ENCODE measurements at places on chromosomes 5 and 9.

- no peak for DNase-seq
These were observed 759.2 kb downstream of the TLR4 start for GRCh38 chr9:118463419-118463818.

- DNase-seq = no peak
These were observed 12.2 kb upstream of the PLPP1 start for GRCh38 chr5:55546947-55547346.

- DNase-seq = no peak
These were observed 42.8 kb downstream of the ACO1 start for GRCh38 chr9:32427111-32427873.

DNA sequence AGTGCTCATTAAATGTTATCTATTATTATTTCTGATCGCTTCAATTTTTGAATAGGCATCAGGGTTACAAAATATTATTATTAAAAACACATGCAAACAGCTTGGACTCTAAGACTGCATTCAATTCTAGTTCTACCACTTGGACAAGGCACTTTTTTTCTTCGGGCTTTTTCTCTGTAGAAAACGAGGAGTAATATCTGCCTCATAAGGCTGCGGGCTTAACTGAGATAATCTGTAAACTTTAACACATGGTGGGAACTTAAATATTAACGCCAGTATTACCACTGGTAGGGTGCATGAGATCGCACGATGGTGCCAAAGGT lies 511 bp upstream of the SPDL1 start:
- no peak for DNase-seq

- DNase-seq = peak; percentile 13
These were observed 141.2 kb downstream of the LURAP1L start for GRCh38 chr9:12916042-12916441.

- DNase-seq = peak; percentile 64
These were observed 500.0 kb downstream of the SPATA31D1 start for GRCh38 chr9:82488313-82489200.

DNA sequence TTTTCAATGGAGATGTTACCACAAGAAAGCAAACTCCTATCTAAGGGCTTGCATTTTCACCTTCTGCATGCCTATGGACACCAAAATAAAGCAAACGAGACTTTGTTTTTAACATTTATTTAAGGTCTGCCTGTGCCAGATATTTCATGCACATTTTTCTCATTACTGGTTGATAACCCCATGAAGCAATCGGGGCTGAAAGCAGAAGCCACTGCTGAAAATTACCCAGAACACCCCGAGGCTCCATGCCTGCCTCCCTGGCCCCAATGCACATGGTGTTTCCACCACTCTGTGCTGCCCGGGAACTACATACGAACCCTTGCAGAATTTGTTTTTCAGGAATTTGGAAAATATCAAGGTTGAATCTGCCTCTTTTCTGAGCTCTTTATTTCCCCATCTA lies 240.1 kb downstream of the NR2F1-AS1 start:
- no peak for DNase-seq

GRCh38 chr5:143086908-143087637 lies 316.4 kb downstream of the NR3C1 start:
- peak; percentile 59 for DNase-seq

GRCh38 chr5:123444016-123444415 lies 20.8 kb upstream of the CEP120 start:
- no peak for DNase-seq

GRCh38 chr5:166581826-166582225 lies 1709.6 kb upstream of the WWC1 start:
- no peak for DNase-seq

GRCh38 chr5:32278406-32278805 lies 34.3 kb downstream of the MTMR12 start:
- no peak for DNase-seq

DNA sequence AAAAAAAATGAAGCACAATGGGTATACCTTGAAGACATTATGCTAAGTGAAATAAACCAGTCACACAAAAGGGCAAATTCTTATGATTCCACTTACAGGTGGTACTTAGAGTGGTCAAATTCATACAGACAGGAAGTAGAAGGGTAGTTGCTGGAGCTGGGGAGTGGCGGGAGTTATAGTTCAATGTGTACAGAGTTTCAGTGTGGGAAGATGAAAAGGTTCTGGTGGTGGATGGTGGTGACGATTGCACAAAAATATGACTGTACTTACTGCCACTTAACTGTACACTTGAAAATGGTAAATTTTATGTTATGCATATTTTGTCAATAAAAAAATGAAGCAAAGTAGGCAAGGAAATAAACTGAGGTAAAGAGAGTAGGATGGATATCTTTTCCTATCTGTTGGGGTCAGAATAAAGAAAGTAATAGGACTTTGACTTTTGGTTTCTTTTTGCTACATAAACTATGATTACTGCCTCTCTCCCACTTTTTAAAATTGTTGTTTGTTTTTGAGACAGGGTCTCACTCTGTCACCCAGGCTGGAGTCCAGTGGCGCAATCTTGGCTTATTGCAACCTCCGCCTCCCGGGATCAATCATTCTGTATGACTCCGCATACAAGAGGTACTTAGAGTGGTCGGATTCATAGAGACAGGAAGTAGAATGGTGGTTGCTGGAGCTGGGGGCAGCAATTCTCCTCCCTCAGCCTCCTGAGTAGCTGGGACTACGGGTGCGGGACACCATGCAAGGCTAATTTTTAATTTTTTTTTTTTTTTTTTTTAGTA lies 4.0 kb upstream of the PSAT1 start:
- DNase-seq = no peak

- DNase-seq = no peak
These were observed 141.1 kb upstream of the RAPGEF1 start for GRCh38 chr9:131880833-131881583.

DNA sequence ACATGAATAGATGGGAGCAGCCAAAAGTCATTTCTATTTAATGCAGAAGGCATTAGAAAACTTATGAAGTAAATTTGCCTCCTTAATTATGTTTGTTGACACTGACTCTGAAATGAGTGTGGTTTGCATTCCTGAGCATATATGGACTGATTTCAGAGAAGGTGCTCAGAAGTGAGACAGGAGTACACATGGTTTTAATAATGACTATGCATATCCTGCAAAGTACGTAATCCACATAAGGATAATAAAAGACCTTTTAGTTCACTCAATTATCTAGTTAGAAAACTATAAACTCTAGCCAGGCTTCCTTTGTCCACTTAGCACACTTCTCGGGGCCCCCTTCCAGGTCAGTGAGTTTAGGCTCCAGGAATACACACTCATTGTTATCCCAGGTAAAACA lies 75.7 kb upstream of the SNX2 start:
- no peak for DNase-seq

DNA sequence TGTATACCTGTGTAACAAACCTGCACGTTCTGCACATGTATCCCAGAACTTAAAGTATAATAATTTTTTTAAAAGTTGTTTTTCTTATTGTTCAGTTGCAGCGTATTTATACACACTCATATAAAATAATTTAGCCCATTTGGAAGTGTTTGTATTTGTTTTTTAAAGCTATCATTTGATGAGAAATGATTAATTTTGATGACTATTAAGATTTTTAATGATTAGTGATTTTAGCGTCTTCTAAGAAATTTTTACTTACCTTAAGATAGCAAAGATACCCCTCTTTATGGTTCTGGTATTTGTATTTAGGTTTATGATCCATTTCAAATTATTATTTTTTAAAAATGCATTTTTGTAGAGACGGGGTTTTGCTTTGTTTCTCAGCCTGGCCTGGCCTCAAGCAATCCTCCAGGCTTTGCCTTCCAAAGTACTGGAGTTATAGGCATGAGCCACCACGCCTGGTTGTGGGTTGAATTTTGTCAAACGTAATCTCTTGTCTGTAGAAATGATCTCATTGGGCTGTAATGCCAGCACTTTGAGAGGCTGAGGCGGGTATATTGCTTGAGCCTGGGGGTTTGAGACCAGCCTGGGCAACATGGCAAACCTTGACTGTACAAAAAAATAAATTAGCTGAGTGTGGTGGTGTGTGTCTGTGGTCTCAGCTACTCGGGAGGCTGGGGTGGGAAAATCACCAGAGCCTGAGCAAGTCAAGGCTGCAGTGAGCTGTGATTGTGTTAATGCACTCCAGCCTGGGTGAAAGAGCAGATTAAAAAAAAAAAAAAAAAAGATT lies 26.9 kb downstream of the CSNK1G3 start:
- no peak for DNase-seq

Data from GM03348 (cell line).